IPS-NIHi11 (cell line): ENCODE measurements at places on chromosomes 16 and 17.
A peak's percentile ranks its signal among the peaks of the same experiment; 100 is the strongest.

GRCh38 chr16:3734758-3735221 lies 17.5 kb upstream of the TRAP1 start:
- no peak for DNase-seq

- DNase-seq = no peak
Measured at GRCh38 chr17:39813631-39814030, 50.5 kb downstream of the IKZF3 start.

GRCh38 chr16:8305201-8305600 lies 285.1 kb downstream of the TMEM114 start:
- no peak for DNase-seq

DNA sequence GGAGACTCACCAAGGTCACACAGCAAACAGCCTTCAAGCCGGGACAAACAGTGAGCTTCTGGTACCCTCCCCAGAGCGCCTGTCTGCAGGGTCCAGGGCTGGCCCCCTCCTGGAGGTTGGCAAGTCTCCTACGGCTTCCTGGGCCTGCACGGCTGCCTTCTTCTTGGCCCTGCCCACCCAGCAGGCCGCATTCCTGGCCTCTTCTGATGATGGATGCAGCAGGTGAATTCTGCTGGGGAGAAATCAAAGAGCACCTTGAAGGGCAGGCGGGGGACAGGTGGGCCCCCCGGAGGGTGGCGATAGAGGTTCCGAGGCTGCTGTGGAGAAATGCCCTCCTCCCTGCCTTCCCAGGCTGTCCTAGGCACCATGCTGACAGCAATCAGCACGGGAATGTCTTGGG lies 3.8 kb upstream of the NOS2 start:
- DNase-seq = no peak

DNA sequence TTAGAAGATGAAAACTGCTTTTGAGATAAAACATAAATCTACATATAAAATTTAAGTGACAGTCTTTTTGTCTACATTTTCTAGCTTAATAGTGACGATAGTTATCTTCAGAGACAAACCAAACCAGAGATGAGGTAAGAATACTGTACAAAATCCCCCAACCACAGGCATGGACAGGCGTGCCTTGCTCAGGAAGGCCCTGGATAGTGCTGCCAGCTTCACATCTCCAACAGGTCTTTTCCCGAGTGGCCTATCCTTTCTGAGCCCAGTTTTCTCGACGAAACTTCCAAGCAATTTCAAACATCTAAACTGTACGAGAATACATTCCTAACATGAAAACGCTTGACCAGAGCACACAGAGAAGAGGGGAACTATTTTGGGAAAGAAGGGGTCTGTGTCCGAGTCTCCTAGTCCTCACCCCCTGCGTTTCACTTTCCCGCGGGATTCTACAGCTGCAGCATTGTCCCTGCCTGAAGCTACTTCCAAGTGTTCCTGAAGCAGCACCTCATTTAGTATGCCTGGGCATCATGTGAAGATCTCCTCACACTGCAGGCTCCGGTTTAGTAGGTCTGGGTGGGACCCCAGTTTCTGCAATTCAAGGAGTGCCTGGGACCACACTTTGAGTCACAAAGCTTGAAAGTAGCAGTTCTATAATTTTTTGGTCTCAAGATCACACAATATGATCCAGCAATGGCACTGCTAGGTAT lies 37.8 kb downstream of the GNA13 start:
- no peak for DNase-seq

DNA sequence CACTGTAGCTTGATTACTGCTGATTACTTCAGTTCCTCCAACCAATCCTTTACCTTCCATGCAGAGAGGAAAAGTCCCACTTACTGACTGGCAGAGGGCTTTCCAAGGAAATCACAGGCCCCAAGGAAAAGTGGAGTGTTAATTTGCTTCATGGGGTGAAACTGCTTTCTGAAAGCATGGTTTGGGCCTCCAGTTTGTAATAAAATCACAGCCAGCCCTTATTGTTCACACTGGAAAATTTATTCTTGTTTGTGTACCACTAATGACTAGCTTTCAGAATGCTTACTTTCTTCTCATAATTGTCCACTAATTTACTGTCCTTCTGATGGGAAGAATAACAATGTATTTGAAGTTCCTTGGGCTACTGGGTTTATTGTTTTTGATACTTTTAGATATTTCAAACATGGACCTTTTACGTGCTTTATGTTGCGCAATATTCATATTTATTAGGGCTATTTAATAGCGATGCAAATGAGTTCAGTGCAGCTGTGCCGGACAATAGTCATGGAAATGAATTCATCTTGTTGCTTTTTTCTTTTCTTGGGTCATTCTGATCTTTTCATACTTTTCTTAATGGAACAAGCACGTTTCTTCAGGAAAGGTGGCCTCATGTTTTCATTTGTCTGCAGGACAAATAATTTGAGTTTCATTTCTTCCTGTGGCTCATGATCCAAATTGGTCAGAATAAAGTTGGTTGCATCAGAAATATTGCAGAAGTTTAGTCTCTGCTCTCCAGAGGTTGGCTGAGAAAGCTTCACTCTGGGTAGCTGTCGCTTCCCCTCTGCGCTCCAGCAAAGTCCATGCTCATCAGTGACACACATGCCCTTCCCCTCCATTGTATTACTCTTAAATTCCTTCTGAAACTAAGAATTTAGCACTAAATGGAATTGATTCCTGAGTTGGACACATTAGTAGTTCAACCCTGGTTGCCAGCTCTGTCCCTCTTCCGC lies 128.7 kb downstream of the PRKCA start:
- no peak for DNase-seq

DNA sequence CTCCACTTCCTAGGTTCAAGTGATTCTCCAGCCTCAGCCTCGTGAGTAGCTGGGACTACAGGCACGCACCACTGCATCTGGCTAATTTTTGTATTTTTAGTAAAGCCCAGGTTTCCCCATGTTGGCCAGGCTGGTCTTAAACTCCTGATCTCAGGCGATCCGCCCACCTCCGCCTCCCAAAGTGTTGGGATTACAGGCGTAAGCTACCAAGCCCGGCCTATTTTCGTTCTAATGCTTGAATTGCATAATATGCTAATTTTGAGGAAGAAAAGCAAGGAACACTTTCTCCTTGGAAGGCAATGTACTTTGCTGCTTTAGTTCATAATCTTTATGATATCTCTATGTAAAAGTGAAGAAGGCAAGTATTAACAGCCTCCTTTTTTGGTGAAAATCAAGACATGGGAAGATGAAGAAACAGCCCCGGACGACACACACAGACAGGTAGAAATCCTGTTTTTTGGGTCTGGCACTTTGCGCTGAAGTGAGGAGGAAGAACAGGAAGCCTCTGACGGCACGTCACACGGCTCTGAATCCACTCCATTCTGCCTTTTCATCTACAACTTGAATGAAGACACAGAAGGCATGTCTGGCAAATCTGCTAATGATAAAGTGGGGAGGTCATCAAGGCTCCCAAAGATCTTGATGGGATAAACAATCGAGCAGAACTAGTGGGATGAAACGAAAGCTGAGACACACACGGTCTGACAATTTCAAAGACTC lies 24.9 kb downstream of the VPS53 start:
- DNase-seq = no peak

DNA sequence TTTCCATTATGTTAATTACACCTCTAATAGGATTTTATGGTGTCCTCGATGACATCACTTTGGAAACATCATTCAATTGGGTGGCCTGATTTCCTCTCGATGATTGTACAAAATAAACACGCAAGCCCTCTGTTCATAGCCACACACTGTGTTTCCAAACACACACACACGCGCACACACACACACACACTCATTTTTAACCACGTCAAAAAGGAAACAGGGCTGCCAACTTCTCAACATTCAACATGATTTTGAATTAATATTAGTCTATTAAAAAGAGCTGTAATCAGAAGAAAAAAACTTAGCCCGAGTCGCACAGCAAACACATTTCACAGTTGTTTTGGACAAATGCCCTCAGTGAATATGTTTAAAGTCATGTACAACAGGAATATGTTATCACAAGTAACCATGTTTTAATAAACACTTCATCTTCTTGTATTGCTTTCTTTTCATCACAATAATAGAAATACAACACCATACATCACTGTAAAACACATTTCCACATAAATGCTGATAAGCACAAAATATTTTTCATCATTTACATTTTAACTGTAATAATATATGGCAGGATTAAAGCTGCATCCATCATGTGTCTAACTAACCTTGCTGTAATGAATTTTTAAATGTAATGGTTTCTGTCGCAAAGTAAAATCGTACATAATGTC lies 219.1 kb upstream of the IRX3 start:
- no peak for DNase-seq

GRCh38 chr17:44921122-44921882 lies 6.0 kb upstream of the GFAP start:
- peak; percentile 77 for DNase-seq

- DNase-seq = no peak
Measured at GRCh38 chr16:83830091-83830768, 22.5 kb downstream of the HSBP1 start.

DNA sequence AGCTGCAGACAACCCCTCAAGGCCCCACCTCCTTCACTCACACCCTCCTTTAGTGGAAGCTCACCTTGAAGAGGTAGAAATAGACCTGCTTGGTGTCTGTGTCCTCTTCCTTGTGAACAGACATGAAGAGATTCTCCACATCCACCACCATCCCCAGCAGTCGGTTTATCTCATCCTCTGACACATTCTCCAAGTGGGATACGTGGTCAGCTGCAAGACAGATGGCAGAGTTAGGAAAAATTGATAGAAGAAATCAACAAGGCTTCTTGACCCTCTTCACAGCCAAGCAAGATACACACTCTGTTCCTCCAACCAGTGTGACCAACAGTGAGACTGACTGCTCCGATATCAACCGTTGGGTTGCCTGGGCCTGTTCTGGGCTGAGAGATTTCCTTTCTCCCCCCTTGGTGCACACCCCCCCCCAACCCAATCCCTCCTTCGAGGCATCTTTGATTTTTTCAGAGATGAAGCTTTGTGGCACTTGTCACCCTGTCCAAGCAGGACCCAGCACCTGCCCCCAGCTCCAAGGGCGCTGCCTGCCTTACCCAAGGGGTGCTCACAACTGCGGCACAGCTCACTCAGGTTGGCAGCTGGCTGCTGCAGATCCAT lies 902 bp downstream of the KAT2A start:
- no peak for DNase-seq

GRCh38 chr17:42358434-42358833 lies 29.8 kb downstream of the STAT3 start:
- DNase-seq = no peak

- DNase-seq = no peak
Measured at GRCh38 chr16:14304891-14305460, 233.9 kb downstream of the MRTFB start.

GRCh38 chr17:66985338-66986237 lies 21.1 kb downstream of the CACNG4 start:
- DNase-seq = no peak

GRCh38 chr16:67114793-67115192 lies 5.1 kb downstream of the PHAF1 start:
- DNase-seq = no peak

DNA sequence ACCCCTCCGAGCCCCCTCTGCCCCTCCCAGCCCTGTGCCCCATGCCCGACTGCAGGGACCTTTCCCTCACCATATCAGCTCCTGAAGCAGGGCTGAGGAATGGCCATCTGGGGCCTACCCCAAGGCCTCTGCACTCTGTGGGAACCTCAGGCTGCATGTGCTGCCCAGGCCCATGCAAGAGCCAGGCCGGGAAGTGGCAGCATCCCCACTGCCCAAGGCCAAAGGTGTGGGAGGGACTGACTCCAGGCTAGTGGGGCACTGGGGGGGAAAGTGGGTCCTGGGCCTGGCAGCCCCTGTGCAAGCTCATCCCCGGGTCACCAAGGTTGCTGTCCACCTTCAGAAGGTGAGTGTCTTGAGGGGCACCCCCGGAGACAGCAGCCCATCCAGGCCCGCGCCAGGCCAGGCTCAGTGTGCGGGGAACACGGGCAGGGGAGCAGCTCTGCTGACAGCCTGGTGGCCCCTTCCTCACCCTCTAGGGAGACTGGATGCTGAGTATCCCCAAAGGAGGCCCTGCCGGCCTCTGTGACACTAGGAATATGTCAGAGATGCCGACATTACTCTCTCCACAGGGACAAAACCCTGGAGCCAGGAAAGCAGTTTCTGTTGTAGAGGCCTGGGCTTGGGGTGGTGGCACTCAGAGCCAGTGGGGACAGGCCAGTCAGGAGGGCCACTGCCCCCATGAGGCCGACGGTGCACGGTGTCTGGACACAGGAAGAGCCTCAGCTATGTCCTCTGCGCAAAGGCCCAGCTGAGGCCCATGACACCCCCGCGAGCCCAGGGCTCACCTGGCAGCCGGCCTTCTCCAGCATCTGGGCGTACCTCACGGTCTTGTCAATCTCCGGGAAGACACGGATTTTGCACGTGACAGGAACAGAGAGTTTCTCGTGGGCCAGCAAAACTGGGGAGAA lies 3.3 kb downstream of the DUS1L start:
- DNase-seq = no peak

GRCh38 chr17:83135692-83136091 lies 56.3 kb downstream of the METRNL start:
- DNase-seq = no peak

GRCh38 chr16:28884045-28884444 lies 5.8 kb downstream of the ATP2A1 start:
- no peak for DNase-seq

DNA sequence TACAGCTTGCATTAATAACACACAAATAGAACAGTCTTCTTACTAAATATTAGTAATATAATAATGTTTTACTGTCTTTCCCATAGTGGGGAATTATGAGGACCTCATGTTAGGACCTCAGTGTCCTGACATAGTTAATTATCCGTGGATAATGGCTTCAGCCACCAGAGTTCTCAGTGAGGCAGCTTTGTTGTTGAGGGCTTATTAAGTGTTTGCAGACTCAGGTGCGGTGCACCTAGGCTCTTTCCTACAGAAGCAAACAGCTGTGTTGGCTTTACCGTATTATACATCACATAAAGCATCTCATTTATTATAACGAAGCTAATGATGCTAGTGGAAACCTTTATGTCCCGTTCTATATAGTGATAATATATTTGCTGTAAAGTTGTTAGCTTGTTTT lies 246.7 kb downstream of the FTO start:
- no peak for DNase-seq
